ENCODE measurements at places on chromosomes 7 and 10.

GRCh38 chr10:45581582-45582385 lies 90.8 kb downstream of the ZFAND4 start:
- DNase-seq: no peak

DNA sequence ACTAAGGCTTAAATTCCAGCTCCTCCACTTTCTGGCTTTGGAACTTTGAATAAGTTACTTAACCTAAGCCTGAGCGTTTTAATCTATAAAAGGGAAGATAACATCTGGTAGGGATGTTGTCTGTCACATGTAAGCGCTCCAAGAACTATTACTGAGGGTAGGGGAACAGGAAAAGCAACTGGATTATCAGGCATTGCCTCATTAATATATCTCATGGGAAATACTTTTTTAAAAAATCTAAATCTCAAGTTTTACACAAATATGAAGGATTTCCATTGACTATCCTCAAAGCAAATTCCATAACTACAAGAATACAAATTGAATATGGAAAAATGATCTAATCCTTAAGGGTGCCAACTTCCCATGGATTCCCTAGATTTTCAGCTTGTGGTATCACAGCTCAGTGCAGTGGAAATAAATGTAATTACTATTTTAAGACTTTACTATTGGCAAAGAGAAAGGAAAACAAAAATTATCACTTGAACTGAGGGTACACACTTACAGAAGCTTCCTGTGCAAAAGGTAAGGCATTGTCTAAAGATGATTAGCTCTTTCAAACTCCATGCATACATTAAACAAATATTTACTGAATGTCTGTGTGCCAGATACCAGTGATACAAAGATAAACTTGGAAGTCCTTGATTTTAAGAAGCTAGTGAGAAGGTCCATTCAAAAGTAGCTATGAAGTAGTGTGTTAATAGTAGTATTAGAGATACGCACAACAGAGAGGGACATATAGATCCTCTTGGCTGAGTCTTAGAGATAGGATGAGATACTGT lies 38.4 kb downstream of the NT5C2 start:
- no peak for DNase-seq

GRCh38 chr7:139791316-139791715 lies 13.5 kb upstream of the HIPK2 start:
- no peak for DNase-seq

GRCh38 chr10:94762393-94762792 lies at the start of gene CYP2C19:
Gene CYP2C19, plus strand, starts transcription at chr10:94762681. Its CDS starts 25 bp downstream, at chr10:94762706.
- no peak for DNase-seq

DNA sequence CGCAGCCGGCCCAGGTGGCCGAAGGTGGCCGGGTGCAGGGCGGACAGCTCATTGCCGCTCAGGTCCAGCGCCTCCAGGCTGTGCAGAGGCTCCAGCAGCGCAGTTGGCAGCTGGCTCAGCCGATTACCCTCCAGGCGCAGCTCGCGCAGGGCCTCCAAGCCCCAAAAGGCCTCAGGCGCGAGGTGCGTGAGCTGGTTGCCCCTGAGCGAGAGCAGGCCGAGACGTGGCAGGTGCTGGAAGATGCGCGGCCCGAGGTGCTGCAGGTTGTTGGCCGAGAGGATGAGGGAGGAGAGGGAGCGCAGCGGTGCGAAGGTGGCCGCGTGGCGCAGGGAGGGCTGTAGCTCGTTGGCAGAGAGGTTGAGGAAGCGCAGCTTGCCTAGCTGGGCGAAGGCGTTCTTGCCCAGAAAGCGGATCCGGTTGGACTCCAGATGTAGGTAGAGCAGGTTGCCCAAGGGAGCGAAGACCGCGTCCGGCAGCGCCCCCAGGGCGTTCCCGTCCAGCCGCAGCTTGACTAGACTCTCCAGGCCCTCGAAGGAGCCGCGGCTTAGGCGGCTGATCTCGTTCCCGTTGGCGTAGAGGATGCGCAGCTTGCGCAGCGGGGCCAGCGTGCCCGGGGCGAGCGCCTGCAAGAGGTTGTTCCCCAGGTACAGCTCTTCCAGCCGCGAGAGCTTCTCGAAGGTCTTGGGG lies 923 bp downstream of the TRIL start:
- no peak for DNase-seq

GRCh38 chr7:76356823-76357222 lies 2.0 kb downstream of the YWHAG start:
- no peak for DNase-seq

- DNase-seq: no peak
Observed at GRCh38 chr10:67697724-67698131, 1.7 kb upstream of the CTNNA3 start.

Data from iPS DF 19.7 (cell line).